ENCODE measurements at places on chromosomes 1 and 21. TPM values are rescaled to one million over a fixed set of nuclear protein-coding genes. Genes with fewer than 3 reads are reported as not detected.

GRCh38 chr1:10128101-10128765, 82.1 kb upstream of the KIF1B start:
- no peaks in the 10 kb centered on the region for H3K27me3 ChIP-seq
- no peak overlapping the region for H3K4me3 ChIP-seq
- DNase-seq, result no peak
- no peak overlapping the region for H3K27ac ChIP-seq
- peaks cover 87% of the 10 kb centered on the region for H3K36me3 ChIP-seq

GRCh38 chr1:193706766-193707165, 520.4 kb upstream of the B3GALT2 start:
- H3K36me3 ChIP-seq, result no peaks in the 10 kb centered on the region
- no peak overlapping the region for H3K4me3 ChIP-seq
- no peak overlapping the region for H3K27ac ChIP-seq

GRCh38 chr1:227315629-227316346, 2.5 kb downstream of the CDC42BPA start:
- H3K27ac ChIP-seq, result no peak overlapping the region
- DNase-seq, result no peak
- H3K36me3 ChIP-seq, result no peaks in the 10 kb centered on the region
- peaks cover 68% of the 10 kb centered on the region for H3K27me3 ChIP-seq

DNA sequence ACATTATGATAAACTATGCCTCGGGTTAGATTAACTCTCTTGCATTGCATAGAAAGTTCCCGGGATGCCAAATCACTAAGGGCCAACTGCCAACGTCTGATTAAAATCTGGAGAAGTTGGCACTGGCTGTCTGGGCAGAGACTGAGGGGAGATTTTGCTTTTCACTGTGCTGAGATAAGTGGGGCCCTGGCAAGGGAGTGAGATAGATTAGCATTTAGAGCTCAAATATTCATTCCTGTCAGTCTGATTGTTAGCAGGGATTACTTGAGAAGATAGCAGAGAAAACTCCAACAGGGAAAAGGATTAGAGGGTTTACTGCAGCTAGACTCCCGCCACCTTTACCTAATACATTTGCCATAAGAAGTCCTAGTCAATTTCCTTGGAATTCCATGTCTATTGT, 714.1 kb upstream of the CHRM3 start:
- no peak overlapping the region for H3K27ac ChIP-seq
- no peaks in the 10 kb centered on the region for H3K36me3 ChIP-seq
- no peaks in the 10 kb centered on the region for H3K27me3 ChIP-seq
- DNase-seq, result no peak
- H3K4me3 ChIP-seq, result no peak overlapping the region

LRRC38 gene
- not detected for polyA plus RNA-seq

OR2T33 gene
- polyA plus RNA-seq, result not detected

THEM5 gene
- not detected for polyA plus RNA-seq
